Activated CD4-positive, alpha-beta T cell treated with anti-CD3 and anti-CD28 coated beads for 36 hours (primary cell): ENCODE measurements at places on chromosomes 5 and 9. TPM values are rescaled to one million over a fixed set of nuclear protein-coding genes. Genes with fewer than 3 reads are reported as not detected.

The KLHL3 gene
- total RNA-seq = 10.8 TPM

The CDX1 gene
- not detected for total RNA-seq

The CDC25C gene
- 19.0 TPM for total RNA-seq

The PTPN3 gene
- total RNA-seq = 0.32 TPM
